ENCODE measurements at places on chromosomes 5 and 9.

- DNase-seq: no peak
Observed at GRCh38 chr5:116154931-116155330, 70.1 kb downstream of the COMMD10 start.

- DNase-seq: no peak
Observed at GRCh38 chr5:173319646-173320045, 8.6 kb downstream of the STC2 start.

- DNase-seq: no peak
Observed at GRCh38 chr5:174514983-174515394, 209.4 kb upstream of the MSX2 start.

DNA sequence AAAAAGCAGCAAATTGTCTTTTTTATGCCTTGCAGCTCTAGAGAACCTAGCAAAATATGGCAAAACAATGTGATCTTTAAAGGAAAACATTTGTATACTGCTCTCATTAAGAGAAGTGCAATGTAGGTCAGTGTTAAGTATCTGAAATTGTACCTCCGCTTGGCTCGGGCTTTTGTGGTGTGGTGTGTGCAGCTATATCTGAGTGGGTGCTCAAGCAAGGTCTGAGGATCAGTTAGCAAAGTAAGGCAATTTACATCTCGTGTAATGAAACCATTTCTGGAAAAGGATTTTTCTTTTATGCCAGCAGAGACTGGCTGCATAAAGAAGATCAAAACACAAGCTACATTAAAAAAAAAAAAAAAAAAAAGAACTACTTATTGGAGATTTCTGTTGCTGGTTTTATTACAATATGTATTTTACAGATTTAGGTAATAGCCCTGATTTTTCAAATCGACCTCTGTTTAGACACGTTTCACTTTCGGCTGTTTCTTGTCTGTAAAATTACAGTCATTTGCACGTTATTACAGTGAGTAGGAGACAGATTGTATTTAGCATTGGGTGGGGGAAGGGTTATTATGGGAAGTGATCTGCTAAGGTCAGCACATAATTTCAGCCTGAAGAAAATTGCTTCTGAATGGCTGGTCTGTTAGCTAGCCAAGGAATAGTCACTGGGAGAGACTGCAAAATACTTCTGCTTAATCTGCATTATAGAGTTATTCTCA, 7.9 kb upstream of the ZNF608 start:
- DNase-seq: no peak

DNA sequence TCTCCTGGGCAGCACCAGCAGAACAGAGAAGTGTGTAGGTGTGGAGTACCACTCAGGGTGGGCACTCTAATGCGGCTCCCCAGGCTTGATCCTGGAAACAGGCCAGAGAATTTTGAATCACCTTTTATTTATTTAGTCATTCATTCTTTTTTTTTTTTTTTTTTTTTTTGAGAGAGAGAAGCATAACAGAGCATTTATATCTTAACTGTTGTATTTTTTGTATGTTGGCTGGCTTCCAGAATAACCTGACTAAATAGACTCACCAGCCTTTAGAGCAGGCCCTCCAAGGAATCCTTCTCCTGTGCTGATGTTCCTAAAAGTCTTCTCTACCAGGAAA, 153.4 kb downstream of the PIK3R1 start:
- DNase-seq: no peak

DNA sequence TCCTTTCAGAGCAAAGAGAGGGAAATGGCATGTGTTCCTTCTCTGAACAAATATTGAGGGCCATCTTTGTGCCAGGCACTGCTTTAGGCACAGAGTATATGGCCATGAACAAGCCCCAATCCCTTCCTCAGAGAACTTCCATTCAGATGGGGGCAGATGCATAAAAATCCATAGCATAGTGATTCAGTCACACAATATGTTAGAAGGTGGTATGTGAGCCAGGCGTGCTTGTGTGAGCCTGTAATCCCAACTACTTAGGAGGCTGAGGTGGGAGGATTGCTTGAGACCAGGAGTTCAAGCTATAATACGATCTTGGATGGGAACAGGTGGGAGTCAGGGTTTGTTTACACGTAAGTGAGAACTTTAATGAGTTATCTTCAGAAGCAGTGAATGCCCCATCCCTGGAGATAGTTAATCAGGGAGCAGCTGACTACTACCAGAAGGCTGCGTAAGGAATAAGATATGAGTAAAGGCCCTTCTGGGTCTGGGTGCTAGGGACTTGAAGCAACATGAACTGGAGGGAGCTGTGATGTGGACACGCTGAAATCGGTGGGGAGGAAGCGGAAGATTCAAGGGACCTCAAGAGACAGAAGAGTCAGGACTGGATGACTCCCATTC, 27.1 kb downstream of the NANS start:
- no peak for DNase-seq

- no peak for DNase-seq
Observed at GRCh38 chr5:149005077-149005892, 57.6 kb downstream of the SH3TC2 start.

DNA sequence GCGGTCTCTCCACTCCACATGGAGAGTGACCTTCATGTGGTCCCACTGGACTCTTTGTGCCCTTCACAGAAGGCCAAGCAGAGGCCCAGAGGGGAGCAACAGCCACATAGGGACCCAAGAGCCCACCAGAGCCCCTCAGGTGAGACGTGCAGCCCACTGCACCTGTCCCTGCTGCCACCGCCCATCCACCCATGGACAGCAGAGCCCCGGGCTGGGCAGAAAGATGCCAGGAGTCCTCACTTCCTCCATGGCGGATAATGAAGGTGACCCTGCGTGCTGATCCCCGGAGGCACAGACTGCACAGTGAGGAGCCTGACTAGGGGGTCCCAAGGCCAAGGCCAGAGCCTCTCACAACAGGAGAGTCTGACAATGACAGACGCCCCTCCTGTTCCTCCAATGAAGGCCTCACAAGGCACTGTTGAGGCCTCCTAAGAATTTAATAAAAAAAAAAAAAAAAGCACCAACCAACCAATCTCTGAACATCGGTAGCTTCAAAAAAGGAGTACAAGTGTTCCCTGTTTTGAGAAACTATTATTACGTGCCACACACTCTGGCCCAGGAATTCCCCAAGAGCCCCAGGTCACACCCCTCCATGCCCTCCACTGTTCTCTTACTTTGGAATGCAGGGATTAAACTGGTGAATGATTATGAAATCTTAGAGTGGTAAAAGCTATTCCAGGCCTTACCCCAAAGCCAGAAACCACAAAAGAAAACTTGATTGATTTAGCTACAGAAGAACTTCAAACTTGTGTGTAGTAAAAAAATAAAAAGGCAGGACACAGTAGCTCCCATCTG, 2.8 kb upstream of the PPP1R26 start:
- no peak for DNase-seq

DNA sequence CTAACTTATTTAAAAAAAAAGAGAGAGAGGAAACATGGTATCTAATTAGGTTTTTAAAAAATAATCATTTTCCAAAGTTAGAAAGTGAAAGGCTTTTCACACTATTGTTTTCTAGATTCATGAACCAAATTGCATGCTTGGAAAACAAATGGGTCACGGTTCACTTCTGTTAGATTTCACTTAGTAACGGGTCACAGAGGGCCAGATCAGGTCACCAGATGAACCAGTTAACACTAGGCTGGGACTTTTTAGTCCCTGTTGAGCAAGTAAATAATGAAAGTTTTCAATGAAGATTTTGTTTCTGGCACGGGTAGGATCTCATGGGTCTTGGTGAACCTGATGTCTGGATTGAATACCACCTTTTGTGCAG, 207.2 kb upstream of the RFX3 start:
- no peak for DNase-seq

Measured in activated CD4-positive, alpha-beta T cell treated with anti-CD3 and anti-CD28 coated beads, Interleukin-2, amount 50 U/mL, for 24 hours (primary cell).